ENCODE measurements at places on chromosomes 1 and 21. TPM values are rescaled to one million over a fixed set of nuclear protein-coding genes. Genes with fewer than 3 reads are reported as not detected.

GRCh38 chr1:204190212-204191211 lies 5.8 kb downstream of the KISS1 start:
- DNase-seq: no peak

The PEAR1 gene
- total RNA-seq: 62.6 TPM

The SYT11 gene
- 34.4 TPM for total RNA-seq

- DNase-seq: no peak
Observed at GRCh38 chr1:98001764-98002163, 80.9 kb upstream of the DPYD start.

GRCh38 chr1:29638281-29638680 lies 402.0 kb downstream of the PTPRU start:
- no peak for DNase-seq

DNA sequence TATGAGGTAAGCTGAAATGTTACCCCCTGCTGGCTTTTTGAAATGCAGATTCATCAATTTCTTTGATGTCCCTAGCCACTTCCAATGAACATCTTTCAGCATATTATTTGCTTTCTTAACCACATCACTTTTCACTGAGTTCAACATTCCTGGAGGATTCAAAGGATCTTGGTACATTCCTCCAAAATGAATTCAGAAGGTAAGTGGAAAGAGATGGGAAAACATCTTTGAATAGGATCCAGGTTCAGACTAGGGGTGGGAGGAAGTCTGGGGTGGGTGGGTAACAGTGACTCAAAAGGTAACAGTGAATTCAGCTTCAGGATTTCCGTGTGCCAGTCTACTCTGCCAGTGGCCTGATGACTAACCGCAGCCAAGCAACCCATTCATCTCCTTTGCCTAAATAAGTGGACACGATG lies 180.7 kb downstream of the ZC3H11B start:
- DNase-seq: no peak

- DNase-seq: no peak
Observed at GRCh38 chr1:198908995-198909394, 270.2 kb downstream of the PTPRC start.

The MIS18A gene
- 7.8 TPM for total RNA-seq

The CHAF1B gene
- total RNA-seq: 3.1 TPM

DNA sequence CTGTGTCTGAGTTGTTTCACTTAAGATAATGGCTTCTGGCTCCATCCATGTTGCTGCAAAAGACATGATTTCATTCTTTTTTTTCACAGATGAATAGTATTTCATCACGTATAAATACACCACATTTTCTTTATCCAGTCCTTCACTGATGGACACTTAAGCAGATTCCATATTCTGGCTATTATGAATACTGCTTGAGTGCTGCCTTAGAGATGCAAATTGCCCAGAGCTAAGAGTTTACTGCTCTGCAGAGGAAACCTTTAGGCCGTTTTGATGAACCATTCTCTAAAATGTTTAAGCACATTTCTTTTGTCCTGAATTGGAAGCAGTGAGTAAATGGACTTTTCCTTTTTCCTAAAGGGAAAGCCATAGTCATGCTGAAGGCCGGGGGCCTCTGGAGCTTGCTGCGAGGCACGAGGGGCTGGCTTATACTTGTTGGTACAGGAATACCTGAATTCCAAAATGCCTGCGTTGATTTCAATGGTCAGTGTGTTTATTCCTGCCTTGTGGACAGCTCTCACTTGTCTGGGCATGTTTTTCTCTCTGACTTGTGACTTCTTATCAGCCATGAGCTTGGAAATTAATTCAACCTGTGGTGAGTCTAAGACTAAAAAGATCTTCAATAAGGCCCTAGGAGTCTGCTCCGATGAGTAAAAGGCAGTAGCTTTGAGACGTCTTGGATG lies 201.0 kb upstream of the MAP1LC3C start:
- DNase-seq: no peak

- no peak for DNase-seq
Observed at GRCh38 chr1:20137604-20138003, 1.5 kb upstream of the PLA2G2F start.

- no peak for DNase-seq
Observed at GRCh38 chr1:8460132-8460544, 142.2 kb downstream of the SLC45A1 start.

DNA sequence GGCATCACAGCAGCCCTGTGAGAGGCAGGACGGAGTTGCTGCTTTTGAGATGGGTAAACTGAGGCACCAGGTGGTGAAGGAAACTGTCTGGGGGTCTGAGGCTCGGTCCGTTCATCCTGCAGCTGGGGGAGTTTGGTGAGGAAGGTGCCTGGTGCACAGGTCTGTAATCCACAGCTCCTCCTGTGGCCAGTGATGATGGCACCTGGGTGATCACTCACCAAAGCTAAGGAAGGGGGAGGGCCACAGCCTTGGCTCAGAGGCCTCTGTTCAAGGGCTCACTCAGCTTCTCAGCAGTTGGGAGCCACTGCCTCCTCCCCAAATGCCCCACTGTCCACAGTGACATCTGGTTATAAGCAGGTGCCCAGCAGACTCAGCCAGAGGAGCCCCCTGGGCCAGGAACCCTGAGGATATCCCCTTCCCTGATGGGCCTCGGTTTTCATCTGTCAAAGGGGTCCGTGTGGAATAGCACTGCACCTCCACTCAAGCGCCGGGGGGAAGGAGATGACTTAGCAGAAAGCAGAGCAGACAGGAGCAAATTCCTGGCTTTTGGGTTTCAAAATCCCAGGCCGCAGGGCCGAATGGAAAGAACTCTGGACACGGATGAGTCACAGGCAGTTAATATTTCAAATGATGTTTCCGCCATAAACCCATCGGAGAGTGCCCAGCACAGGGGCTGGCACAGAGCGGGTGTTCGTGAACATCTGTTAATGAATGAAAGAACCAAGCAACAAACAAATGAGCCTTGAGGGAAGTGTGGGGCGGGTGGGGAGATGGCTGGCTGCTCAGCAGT lies 82.8 kb downstream of the DMRTB1 start:
- no peak for DNase-seq

DNA sequence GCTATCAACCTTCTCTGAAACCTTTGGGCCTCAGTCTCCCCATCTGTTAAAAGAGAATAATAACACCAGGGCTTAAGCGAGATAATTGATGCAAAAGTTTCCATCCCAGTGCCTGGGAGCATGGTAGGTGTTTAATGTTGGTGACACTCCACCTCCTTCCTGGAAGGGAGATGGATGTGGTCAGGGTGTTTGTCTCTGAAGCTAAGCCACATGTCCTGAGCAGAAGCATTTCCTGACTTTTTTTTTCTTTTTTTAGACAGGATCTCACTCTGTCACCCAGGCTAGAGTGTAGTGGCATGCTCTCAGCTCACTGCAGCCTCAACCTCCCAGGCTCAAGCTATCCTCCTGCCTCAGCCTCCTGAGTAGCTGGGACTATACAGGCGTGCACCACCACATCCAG lies 72.6 kb upstream of the HMGB4 start:
- no peak for DNase-seq

The DCST1 gene
- not detected for total RNA-seq

DNA sequence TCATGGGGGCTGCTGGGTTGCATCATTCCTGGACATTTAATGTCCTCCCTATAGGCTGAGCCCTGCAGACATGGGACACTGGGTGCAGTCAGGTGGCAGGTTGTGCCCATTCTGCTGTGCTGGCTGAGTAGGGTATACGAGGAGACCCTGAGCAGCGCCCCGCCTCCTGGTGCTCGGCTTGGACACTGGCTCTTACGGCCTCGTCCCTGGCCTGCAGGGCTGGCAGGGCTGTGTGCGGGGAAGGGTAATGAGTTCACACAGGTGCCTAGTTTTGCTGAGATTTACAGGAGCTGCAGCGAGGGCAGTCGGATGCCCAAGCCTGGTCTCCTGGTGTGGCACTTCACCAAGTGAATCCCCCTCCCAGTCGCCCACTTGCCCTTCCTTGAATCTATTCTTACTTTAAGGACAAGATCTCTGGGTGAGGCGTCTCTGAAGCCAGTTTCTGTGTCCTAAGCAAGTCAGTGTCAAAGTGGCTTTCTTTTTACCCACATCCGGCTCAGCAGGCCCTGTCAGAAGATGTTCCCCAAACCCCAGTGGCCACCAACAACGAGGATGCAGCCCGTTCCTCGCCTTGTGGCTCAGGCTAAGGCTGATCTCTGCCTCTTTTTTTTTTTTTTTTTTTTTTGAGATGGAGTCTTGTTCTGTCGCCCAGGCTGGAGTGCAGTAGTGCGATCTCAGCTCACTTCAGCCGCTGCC lies 73.2 kb downstream of the MAN1C1 start:
- DNase-seq: no peak

DNA sequence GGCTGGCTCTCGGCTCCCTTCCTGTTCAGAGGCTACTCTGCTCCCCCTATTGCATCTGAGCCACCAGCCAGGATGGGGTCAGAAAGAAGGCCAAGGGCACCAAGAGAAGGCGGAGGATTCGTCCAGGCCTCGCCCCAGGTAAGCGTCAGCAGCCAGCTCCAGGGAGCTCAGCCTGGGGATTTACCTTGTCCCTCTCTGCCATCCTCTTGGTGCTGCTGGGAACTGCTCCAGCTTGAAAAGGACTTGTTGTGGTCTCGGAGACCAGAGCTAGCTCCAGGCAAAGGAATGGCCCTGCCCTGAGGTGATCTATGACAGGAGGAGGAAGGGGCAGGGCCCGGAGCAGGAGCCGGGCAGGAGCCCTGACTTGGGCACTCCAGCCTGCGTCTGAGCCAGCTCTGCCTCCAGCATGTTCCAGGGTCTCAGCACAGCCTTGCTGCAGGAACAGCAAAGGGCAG lies 113.7 kb upstream of the IFFO2 start:
- no peak for DNase-seq

DNA sequence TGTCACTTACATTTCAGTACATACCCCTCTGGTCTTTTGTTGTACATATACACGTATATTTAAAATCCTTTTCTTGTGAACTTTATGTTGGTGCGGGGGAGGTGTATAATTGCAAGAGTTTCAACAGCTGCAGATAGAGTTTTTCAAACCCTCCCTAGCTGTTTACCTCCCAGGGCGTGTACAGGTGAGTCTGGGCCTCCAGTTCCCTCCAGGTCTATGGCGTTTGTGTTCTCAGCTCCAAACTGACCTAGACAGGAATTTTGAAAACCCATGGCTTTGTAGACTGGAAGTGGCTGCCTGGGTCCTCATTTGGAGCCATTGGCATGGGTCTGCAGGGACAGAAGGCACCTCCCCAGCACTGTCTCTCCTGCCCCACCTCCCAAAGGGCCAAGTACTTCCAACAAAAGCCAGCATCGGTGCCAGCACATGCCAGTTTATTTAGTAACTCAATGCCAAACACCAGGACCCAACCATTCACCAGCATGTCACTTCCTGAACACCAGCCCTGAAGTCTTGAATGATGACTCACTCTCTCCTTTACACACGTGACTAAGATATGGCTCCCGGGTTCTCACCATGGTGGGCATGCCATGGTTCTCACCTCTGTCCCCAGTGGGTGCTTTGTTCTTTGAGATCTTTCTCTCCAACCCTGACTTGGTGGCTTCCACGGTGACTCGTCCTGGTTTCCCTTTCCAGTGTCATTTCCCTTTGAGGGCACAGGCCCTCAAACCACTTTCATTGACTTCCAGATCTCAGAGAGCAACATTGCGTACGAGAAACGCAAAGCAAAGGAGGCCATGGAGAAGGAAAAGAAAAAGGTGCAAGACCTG lies 57.3 kb upstream of the EFHD2 start:
- DNase-seq: peak; percentile 73

- no peak for DNase-seq
Observed at GRCh38 chr21:45457161-45457831, 52.3 kb downstream of the COL18A1 start.

DNA sequence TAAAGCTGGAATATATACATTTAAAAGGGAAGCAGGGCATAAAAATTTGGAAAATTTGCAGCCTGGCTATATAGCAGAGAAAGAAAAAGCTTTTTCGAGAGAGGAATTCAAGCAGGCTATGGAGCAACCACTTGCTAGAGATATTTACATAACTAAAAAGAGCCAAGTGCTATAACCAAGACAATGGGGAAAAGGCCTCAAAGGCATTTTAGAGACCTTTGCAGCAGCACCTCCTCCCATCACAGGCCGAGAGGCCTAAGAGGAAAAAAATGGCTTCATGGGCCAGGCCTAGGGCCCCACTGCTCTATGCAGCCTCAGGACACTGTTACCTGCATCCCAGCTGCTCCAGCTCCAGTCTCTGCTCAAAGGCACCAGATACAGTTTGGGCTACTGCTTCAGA lies 37.0 kb downstream of the CAPN9 start:
- no peak for DNase-seq

- DNase-seq: no peak
Observed at GRCh38 chr21:46585191-46585953, 19.5 kb downstream of the S100B start.

- no peak for DNase-seq
Observed at GRCh38 chr1:15557594-15557993, 27.3 kb downstream of the AGMAT start.

- no peak for DNase-seq
Observed at GRCh38 chr1:111509997-111510375, 6.6 kb upstream of the ADORA3 start.

The IFI6 gene
- total RNA-seq: 32.6 TPM

GRCh38 chr1:231161667-231162296 lies at the start of gene TRIM67:
TSS of gene TRIM67 (plus strand) at chr1:231162058. CDS start at chr1:231162970, 912 bp downstream.
- no peak for DNase-seq

GRCh38 chr1:1171161-1171545 lies 2.5 kb upstream of the TTLL10 start:
- DNase-seq: no peak

GRCh38 chr1:31382379-31382989 lies 9.6 kb upstream of the FABP3 start:
- no peak for DNase-seq

DNA sequence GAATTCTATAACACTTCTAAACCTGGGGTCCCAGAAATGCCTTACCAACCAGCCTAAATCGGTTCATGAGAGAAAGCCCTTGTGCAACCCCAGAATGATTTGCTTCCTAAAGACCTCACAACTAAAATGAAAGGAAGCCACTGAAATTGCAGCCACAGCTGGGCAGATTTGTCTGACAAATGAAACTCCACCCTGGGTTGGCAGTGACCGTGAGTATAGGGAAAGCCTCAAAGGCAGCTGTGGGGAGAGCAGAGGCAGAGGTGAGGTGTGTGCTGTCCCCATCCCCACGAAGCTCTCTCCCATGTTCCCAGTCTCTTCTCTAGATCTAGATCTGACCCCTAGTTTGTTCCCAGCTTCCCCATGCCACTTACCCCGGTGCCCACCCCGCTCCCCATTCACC lies 23.1 kb downstream of the RHBDL2 start:
- DNase-seq: no peak

DNA sequence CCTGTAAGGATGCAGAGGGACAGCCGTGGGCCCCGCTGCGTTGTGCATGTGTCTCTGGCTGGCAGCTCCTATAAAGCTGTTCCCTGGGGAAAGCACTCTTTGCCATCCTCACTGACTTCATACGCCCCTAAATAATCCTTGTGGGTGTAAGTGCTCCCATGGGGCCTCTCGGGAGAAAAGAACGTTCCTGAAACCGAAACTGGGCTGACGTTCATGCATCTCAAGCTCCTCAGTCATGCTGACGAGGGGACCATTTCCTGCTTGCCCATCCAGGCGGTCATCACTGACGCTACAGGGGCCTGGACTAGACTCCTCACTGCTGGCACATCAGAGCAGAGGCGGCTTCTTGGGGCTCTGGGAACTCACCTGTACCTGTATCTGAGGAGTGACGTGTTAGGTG lies 73.1 kb upstream of the USP24 start:
- DNase-seq: no peak

- DNase-seq: no peak
Observed at GRCh38 chr21:29078869-29079767, 5.7 kb upstream of the CCT8 start.

The SLC26A9 gene
- total RNA-seq: 0.23 TPM
